ENCODE measurements at places on chromosomes 5 and 9.

- peak; percentile 46 for DNase-seq
Observed at GRCh38 chr9:129584136-129584535, 36.8 kb downstream of the C9orf50 start.

GRCh38 chr5:80346055-80346454, 26.3 kb downstream of the SPZ1 start:
- no peak for DNase-seq

GRCh38 chr5:6856653-6857052, 143.4 kb downstream of the TENT4A start:
- DNase-seq: no peak

DNA sequence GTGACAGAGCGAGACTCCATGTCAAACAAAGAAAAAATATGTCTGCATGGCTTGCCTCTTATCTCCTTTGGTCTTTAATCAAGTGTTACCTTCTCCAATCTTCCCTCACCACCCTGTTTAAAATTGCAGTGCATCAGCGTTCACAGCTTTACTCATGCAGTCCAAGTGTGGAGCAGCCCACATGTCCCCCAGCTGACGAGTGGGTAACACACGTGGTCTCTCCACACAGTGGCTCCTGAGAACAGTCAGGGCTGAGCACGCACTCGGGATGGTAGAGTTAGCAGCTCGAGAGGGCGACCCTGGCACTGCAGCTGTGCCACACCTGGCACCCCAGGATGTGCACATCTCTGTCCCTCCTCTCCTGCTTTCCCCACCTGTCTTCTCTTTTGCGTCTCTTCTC, 25.9 kb upstream of the CFAP157 start:
- no peak for DNase-seq

- no peak for DNase-seq
Observed at GRCh38 chr9:79709743-79710674, 138.2 kb downstream of the TLE4 start.

- no peak for DNase-seq
Observed at GRCh38 chr5:55692509-55692908, 19.6 kb downstream of the SLC38A9 start.

GRCh38 chr5:58886315-58887207, 303.7 kb downstream of the RAB3C start:
- DNase-seq: peak; percentile 23

DNA sequence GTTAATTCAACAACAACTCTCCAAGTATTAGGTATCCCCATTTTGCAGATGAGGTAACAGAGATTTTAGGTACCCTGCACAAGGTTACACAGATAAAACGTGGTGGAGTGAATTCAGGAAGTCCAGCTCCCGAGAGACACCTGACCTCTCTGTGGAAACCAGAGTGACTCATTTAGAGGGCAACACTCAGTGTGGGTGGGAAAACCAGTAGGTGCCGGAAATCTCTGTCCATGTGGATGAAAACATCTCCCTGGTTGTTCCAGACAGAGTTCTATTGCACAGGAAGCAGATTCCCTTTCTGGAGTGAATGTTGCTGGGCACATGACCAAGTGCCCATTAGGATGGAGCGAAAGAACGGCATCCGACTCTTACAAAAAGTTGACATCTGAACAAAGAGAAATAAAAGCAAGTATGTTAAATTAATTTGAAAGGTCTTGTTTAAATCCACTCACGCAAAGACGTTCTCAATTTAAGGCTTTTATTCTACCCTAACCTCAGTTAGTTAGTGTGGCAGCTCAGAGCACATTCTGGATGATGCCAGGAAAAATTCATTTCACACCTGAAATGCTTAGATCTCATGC, 391.9 kb upstream of the WWC1 start:
- no peak for DNase-seq

- no peak for DNase-seq
Observed at GRCh38 chr5:178230879-178231538, 1.6 kb downstream of the PHYKPL start.

GRCh38 chr5:37926732-37927131, 86.9 kb upstream of the GDNF start:
- peak; percentile 28 for DNase-seq

GRCh38 chr5:160773646-160774410, 78.2 kb downstream of the ATP10B start:
- DNase-seq: no peak

DNA sequence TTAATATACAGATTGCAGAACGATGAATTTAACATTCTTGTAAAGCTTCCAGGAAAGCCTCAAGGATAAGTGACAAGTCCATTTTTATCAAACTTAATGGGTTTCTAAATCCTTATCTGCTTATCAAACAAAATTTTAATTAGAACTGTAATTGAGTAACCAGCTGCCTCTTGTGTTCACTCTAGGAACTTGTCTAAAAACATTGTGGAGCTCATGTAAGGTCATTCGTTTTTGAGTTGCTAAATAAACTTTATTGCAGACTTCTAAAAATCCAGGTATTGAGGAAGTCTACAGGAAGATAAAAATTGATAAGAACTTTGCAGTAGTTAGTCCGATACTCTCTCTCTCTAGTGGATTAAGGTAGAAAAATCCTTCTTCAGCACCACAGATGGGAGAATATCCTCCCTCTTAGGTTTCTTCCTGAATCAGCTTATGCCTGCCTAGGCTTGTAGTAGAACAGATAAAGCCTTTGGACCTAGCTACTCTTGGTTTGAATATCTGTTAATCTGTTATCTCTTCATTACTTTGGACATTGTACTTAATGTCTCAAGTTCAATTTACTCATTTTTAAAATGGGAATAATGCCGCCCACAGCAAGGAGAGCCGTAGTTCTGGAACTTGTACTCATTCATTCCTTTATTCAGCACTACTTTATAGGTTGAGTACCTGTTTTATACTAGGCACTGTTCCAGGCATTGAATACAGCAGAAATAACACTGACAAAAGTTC, 60.0 kb upstream of the DHFR start:
- DNase-seq: no peak

GRCh38 chr9:134655586-134656333, 14.2 kb downstream of the COL5A1 start:
- no peak for DNase-seq

GRCh38 chr9:135969064-135969683, 8.0 kb upstream of the UBAC1 start:
- no peak for DNase-seq

DNA sequence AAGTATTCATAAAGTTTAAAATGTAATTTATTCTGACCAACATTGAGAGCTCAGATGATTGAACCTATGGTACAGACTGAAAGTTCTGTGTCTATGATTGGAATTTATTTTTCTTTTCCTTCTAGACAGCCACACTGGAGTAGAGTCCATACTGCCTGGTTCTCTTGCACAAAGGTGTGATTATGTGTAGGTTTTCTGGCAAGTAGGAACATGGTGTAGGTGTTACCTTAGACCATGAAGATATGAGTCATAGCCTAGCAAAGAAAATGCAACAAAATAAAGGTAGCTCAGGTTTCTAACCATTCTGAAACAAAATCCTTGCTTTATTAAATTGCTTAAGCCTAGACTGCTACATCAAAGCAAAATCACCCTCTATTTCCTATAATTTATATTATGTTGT, 143.4 kb downstream of the CDH12 start:
- no peak for DNase-seq

DNA sequence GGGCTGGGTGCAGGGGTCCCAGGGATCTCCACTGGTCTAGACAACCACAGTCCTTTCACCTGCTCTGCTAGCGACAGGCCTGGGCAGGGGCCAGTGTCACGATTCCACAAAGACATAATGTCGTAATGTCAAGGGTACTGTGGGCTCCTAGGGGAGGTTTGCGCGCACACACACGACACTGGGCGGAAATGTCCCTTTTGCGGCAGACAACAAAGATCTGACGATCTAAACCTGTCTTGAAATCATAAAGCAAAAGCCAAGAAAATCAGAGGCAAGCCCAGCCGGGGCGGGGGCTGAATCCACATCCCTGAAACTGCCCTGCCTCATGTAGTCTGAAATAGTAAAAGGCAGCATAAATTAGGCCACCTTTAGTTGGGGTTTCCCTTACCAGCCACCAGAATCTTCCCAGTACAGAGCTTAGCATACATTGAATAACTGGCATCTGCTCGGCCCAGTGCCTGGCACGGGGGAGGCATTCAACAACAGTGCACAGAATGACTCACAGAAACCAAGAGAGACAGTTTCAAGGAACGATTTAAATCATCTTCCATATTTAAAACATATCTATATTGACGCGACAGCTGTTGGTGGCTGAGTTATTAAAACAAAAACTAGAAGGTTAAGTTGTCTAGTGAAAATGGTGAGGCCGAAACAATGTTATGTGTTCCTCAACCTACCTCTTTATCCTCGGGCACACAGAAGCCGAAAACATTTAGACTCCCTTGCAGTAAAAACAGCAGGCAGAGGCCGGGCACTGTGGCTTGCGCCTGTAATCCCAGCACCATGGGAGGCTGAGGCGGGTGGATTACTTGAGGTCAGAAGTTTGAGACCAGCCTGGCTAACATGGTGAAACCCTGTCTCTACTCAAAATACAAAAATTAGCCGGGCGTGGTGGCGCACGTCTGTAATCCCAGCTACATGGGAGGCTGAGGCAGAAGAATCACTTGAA, 151.0 kb downstream of the MYO10 start:
- DNase-seq: no peak

GRCh38 chr9:15306068-15306756, 804 bp downstream of the TTC39B start:
- no peak for DNase-seq

DNA sequence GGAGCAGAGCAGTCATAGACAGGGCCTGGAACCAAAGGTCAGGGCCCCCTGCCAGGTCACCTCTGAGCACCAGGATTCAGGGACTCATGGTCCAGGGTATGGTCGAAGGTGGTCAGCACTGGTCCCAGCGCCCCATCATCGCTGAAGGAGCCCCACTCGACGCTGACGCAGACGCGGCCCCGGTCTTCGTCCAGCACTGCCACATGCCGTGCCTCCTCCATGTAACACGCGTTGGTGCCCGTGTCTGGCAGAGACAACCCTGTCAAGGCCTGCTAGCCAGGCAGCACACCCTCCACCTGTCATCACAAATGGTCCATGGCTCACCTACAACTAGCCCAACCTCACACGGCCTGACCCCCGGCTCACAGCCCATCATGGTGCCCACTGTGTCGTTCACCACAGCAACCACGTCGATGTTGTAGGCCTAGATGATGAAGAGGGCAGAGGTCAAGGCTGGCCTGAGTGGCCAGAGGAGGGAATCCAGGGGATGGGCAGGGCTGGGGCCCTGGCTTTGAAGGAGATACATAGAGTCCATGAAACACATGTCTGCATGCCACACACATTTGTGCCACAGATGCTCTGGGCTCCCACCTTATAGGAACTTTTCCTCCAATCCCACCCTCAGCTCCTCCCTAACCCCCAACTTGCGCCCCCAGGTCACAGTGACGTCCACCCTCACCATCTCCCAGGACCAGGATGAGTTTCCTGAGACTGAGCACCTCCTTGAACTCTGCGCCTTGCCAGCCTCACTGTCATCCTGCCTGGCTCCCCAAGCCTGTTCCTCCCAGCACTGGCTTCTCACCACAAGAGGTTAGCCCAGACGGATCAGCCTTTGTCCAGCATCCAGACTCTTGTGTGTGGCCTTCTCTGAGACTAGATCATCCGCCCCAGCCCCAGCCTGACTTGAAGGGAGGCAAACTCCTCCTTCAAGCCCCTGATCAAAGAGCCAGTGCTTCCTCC, 9.5 kb downstream of the HK3 start:
- no peak for DNase-seq

- DNase-seq: no peak
Observed at GRCh38 chr5:35212122-35212982, 17.9 kb downstream of the PRLR start.

Data from GDM1 (cell line).